Effector memory CD8-positive, alpha-beta T cell (primary cell): ENCODE measurements at places on chromosomes 6 and 20.

GRCh38 chr6:138007014-138007472 lies 100.2 kb downstream of the PERP start:
- no peaks in the 10 kb centered on the region for H3K36me3 ChIP-seq
- H3K4me3 ChIP-seq, result no peak overlapping the region
- no peaks in the 10 kb centered on the region for H3K27me3 ChIP-seq
- no peak for DNase-seq
- H3K4me1 ChIP-seq, result no peaks in the 10 kb centered on the region

- H3K4me1 ChIP-seq, result peaks cover 9% of the 10 kb centered on the region
- DNase-seq, result no peak
- H3K36me3 ChIP-seq, result peaks cover 31% of the 10 kb centered on the region
- H3K27ac ChIP-seq, result no peak overlapping the region
- H3K4me3 ChIP-seq, result no peak overlapping the region
Measured at GRCh38 chr6:88920774-88921733, 42.4 kb downstream of the RNGTT start.

DNA sequence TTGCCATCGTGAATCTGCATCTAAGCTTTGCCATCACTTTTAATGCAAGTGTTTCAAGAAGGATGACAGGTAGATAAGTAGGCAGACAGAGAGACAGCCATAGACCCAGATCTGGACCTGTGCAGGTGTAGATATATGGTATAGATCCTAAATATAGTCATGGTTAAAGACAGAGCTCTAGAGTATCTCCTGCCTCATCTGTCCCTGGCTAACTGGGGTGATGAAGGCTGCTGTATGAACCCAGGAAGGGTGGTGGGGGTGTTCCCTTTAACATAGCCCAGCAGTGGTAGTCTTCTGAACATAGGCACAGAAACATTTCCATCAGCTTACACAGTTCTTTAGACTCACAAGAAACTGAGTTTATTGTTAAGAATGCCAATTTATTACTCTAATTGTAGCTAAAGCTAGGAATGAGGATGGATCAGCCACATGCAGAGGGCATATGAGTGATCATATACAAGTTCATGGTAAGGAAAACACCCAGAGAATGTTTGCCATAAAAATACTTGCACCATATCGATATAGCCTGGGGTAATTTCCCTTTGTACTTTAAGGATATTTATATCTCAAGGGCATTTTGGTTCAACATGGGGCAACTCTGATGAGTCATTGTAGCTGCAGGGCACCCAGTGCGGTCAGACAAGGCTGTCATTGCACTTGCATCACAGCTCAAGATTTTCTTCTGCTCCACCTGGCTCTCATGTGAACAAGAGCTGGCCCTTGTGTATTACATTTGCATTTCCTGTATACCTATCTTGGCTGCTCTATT lies 587.2 kb downstream of the EPM2A start:
- DNase-seq, result no peak
- H3K36me3 ChIP-seq, result no peaks in the 10 kb centered on the region
- no peak overlapping the region for H3K27ac ChIP-seq
- peaks cover 3% of the 10 kb centered on the region for H3K4me1 ChIP-seq
- no peaks in the 10 kb centered on the region for H3K27me3 ChIP-seq

DNA sequence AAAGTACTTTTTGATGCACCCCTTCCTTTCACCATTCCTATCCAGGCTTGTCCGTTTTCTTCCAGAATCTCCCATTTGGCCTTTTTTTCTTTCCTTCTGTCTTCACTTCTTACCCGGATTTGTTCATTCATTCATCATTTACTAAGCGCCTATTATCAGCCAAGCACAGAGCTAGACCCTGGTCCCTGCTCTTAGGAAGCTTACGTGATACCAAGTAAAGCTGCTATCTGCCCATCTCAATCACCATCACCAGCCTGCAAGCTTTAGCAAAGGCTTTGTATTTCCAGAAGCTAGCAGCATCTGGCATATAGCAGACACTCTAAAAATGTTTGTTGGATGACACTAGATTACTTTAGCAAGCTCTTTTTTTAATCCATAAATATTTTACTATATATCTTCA lies 4.8 kb downstream of the NDRG3 start:
- H3K36me3 ChIP-seq, result peaks cover 5% of the 10 kb centered on the region
- H3K27ac ChIP-seq, result no peak overlapping the region
- H3K4me3 ChIP-seq, result no peak overlapping the region
- no peaks in the 10 kb centered on the region for H3K27me3 ChIP-seq

DNA sequence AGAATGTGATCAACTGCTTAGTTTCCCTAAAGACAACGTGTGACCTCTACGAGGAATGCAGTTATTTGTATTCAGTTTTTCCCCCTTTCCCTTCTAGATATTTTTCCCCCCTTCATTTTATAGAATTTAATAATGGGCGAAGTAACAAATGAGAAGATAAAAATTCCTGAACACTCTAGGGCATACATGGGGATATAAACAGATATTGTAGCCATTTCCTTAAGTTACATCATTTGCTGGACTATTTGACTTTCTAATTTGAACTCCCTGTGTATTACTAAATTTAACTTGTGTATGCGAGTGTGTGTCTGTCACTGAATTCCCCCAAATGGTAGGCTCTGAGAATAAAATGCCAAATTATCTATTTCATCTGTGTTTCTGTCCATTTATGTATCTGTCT lies 99.0 kb upstream of the ZFP64 start:
- H3K4me3 ChIP-seq, result no peak overlapping the region
- no peaks in the 10 kb centered on the region for H3K36me3 ChIP-seq
- DNase-seq, result no peak
- H3K27ac ChIP-seq, result no peak overlapping the region

- no peak overlapping the region for H3K27ac ChIP-seq
- no peak for DNase-seq
- H3K27me3 ChIP-seq, result no peaks in the 10 kb centered on the region
- peaks cover 12% of the 10 kb centered on the region for H3K36me3 ChIP-seq
- H3K4me3 ChIP-seq, result no peak overlapping the region
Measured at GRCh38 chr20:57624124-57624523, 3.9 kb upstream of the ZBP1 start.

GRCh38 chr6:70180901-70181599 lies 121.8 kb downstream of the COL9A1 start:
- no peaks in the 10 kb centered on the region for H3K4me1 ChIP-seq
- H3K4me3 ChIP-seq, result no peak overlapping the region
- no peaks in the 10 kb centered on the region for H3K27me3 ChIP-seq
- DNase-seq, result no peak
- H3K36me3 ChIP-seq, result no peaks in the 10 kb centered on the region
- no peak overlapping the region for H3K27ac ChIP-seq

DNA sequence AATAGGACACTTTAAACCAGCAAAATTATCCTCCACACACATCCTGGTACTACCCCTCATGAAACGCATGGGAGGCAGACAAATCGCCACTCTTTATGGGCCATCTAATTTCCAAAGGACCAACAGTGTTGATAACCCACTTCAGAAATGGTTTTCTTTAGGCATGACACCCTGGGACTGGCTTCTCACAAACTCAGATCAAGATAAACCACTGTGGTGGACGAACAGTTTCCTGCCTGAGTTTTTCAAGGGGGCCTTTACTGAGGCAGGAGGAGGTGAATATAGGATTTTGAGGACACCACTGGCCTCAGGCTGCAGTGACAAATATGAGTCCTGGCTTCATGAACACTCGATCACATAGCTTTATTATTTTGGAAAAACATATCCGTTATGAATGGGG lies 26.0 kb downstream of the TRAM2 start:
- H3K27ac ChIP-seq, result no peak overlapping the region
- H3K4me1 ChIP-seq, result peaks cover 52% of the 10 kb centered on the region
- H3K27me3 ChIP-seq, result no peaks in the 10 kb centered on the region
- DNase-seq, result no peak

- no peaks in the 10 kb centered on the region for H3K36me3 ChIP-seq
- no peak overlapping the region for H3K4me3 ChIP-seq
Measured at GRCh38 chr20:10075606-10076005, 40.8 kb downstream of the ANKEF1 start.

- no peak overlapping the region for H3K27ac ChIP-seq
- H3K36me3 ChIP-seq, result no peaks in the 10 kb centered on the region
- no peak overlapping the region for H3K4me3 ChIP-seq
- DNase-seq, result no peak
- no peaks in the 10 kb centered on the region for H3K27me3 ChIP-seq
Measured at GRCh38 chr6:97594844-97595243, 311.8 kb upstream of the MMS22L start.

DNA sequence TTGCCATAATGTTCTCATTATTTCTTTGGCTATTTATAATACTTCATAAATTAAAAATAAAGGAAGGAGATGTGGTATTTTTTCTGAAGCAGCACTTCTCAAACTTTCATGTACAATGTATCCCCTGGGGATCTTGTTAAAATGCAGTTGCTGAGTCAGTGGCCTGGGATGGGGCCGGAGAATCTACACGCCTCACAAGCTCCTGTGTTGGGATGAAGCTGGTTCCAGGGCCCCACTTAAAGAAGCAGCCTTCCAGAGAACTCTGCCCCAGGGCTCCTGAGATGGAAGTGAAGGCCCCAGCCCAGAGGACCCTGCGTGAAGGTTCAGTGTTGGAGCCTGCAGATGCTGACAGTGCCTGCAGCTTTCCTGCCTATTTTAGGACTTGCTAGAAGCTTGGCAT lies 40.1 kb upstream of the SLC23A2 start:
- peaks cover 4% of the 10 kb centered on the region for H3K36me3 ChIP-seq
- H3K4me3 ChIP-seq, result no peak overlapping the region
- no peak overlapping the region for H3K27ac ChIP-seq
- H3K4me1 ChIP-seq, result peaks cover 30% of the 10 kb centered on the region
- no peaks in the 10 kb centered on the region for H3K27me3 ChIP-seq

DNA sequence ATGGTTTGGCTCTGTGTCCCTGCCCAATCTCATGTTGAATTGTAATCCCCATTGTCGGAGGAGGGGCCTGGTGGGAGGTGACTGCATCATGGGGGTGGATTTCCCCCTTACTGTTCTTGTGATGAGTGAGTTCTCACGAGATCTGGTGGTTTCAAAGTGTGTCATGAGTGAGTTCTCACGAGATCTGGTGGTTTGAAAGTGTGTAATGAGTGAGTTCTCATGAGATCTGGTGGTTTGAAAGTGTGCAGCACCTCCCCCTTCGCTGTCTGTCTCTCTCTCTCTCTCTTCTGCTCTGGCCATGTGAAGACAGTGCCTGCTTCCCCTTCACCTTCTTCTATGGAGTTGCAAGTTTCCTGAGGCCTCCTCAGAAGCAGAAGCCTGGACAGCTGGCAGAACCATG lies 87.6 kb downstream of the MYLK4 start:
- no peak overlapping the region for H3K27ac ChIP-seq
- no peaks in the 10 kb centered on the region for H3K4me1 ChIP-seq
- H3K4me3 ChIP-seq, result no peak overlapping the region
- no peak for DNase-seq
- no peaks in the 10 kb centered on the region for H3K36me3 ChIP-seq

- no peaks in the 10 kb centered on the region for H3K4me1 ChIP-seq
- no peak overlapping the region for H3K27ac ChIP-seq
- DNase-seq, result no peak
- H3K27me3 ChIP-seq, result no peaks in the 10 kb centered on the region
- no peak overlapping the region for H3K4me3 ChIP-seq
Measured at GRCh38 chr20:7748624-7749023, 191.6 kb downstream of the HAO1 start.

DNA sequence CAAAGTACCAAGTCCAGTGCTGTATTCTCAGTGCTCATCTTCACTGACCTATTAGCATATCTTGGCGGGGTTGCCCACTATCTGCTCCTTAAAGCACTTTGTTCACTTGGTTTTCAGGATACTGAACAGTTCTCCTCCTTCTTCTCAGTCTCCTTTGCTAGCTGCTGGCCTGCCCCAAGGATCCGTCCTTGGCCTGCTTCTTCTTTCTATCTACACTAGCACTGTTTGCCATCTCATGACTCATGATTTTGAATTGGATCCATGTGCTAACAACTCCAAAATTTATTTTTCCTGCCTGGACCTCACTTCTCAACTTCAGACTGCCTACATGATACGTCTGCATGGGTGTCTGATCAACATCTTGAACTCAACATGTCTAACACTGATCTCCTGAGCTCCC lies 15.5 kb downstream of the TPD52L1 start:
- peaks cover 33% of the 10 kb centered on the region for H3K27me3 ChIP-seq
- no peaks in the 10 kb centered on the region for H3K36me3 ChIP-seq

DNA sequence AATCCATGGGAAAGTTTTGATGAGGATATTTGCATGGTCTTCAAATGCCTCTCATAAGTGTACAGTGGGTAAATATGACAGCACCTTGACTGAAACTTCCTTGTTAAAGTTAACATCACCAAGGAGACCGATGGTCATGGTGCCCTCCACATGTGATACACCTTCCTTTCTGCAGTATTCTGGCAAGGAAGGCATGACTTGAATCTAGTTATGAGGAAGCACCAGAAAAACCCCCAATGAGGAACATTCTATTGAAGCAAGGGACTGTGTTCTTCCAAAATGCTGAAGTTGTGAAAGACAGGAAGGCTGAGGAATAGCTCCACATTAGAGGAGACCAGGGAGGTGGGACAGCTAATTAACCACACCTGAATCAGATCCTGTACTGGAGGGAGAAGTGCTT lies 118.3 kb downstream of the SLC24A3 start:
- H3K27me3 ChIP-seq, result peaks cover 8% of the 10 kb centered on the region
- no peaks in the 10 kb centered on the region for H3K36me3 ChIP-seq
- H3K4me3 ChIP-seq, result no peak overlapping the region
- no peak for DNase-seq
- no peaks in the 10 kb centered on the region for H3K4me1 ChIP-seq

- no peaks in the 10 kb centered on the region for H3K4me1 ChIP-seq
- H3K36me3 ChIP-seq, result peaks cover 3% of the 10 kb centered on the region
- H3K27ac ChIP-seq, result no peak overlapping the region
- no peak for DNase-seq
Measured at GRCh38 chr6:76435174-76435573, 362.7 kb upstream of the IMPG1 start.

DNA sequence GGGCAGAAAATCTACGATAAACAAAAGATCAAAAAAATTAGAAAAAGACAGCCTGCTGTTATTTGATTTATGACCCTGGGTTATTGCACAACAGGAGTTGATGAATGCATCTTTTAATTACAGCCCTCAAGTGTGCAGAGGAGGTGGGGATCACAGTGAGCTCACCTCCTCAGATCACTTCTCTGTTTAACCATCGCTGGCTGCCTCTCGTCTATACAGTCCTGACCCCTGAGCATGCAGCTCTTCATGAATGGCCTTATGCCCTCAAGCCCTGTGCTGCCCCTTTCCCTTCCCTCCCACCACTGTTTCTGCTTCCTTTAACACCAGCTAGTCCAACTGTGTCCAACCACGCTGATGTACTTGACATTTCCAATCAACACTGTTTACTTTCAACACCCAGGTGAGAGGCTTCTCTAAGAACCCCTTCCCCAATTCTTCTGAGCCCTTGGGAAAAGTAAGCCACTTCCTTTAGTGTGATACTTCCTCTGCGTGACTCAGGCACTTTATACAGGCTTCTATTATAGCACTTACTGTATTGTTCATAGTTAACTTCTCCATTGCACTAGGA lies 60.6 kb upstream of the RIPOR2 start:
- peaks cover 34% of the 10 kb centered on the region for H3K4me1 ChIP-seq
- H3K36me3 ChIP-seq, result peaks cover 7% of the 10 kb centered on the region
- DNase-seq, result no peak
- H3K4me3 ChIP-seq, result no peak overlapping the region
- no peaks in the 10 kb centered on the region for H3K27me3 ChIP-seq

- no peak for DNase-seq
- H3K27ac ChIP-seq, result no peak overlapping the region
- no peaks in the 10 kb centered on the region for H3K4me1 ChIP-seq
- no peaks in the 10 kb centered on the region for H3K36me3 ChIP-seq
- no peak overlapping the region for H3K4me3 ChIP-seq
- H3K27me3 ChIP-seq, result peaks cover 59% of the 10 kb centered on the region
Measured at GRCh38 chr20:5464901-5465603, 148.3 kb upstream of the PROKR2 start.
